Large intestine (tissue), 12 donors: ENCODE measurements at places on chromosomes 13 and 19.

DNA sequence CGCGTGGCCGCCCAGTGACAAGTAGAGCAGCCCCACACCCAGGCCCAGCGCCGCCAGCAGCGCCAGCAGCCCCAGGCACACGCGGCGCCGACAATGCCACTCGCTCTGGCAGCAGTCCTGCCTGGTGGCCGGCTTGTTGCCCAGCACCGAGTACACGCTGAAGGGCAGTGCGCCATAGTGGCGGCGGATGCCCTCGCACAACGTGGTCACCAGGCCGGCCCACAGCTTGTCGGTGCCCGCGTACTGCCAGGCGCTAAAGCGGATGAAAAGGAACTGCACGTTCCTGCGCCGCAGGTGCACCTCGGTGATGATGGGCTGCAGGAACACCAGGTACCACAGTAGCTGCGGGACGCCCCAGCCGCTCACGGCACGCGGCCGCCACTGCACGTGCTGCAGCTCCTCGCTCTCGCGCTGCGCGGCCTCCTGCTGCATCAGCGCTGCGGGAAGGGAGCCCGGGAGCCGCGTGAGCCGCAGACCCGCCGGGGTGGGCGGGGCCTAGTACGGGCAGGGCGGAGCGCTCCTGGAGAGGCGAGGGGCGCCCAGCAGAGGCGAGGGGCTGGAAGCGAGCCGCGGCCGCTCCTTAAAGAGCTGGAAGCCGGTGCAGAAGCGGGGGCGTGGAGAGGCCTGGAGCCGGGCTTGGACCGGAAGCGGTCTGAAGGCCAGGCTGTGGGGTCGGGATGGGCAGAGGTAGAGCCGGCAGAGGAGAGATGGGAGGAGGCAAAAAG, 7.3 kb downstream of the NKPD1 start:
- peak; percentile 40 for DNase-seq

DNA sequence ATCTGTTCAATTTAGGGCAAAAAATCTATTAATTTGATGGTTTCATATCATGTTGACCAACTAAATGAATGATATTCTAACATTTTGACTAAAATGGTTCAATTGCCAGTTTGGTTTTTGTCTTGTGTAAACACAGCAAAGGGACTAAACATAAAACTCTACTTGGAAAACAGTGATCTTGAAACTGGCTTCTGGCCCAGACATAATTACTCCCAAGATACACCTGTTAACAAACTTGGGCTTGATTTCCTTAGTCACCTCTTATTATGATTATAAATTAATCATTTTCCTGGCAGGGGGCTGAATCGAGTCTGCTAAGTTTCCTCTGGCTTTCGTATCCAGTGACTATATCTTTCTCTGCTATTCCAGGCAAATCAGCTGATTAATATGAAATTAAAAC, 78.0 kb upstream of the OXGR1 start:
- DNase-seq, result no peak

- no peak for DNase-seq
Observed at GRCh38 chr13:94778986-94779385, 66.6 kb upstream of the SOX21 start.

- peak; percentile 44 for DNase-seq
Observed at GRCh38 chr19:42269478-42270345, 660 bp downstream of the CIC start.

GRCh38 chr19:31408460-31409124, 59.4 kb upstream of the TSHZ3 start:
- DNase-seq, result no peak

DNA sequence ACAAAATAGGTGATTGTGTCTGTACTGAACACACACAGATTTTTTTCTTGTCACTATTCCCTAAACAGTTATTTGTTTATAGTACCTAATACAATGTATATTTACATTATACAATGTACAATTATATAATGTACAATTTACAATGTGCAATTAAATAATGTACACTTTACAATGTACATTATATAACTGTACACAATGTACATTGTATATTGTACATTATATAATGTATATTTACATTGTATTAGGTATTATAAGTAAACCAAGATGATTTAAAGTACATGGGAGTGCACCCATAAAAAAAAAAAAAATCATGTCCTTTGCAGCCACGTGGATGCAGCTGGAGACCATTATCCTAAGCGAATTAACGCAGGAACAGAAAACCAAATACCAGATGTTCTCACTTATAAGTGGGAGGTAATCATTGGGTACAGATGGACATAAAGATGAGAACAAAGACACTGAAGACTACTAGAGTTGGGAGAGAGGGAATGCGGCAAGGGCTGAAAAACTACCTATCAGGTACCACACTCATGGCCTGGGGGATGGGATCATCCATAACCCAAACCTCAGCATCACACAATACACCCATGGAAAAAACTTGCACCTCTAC, 68.1 kb downstream of the ABCC4 start:
- DNase-seq, result no peak
